Fibroblast of lung (primary cell): ENCODE measurements at places on chromosomes 4 and X.

DNA sequence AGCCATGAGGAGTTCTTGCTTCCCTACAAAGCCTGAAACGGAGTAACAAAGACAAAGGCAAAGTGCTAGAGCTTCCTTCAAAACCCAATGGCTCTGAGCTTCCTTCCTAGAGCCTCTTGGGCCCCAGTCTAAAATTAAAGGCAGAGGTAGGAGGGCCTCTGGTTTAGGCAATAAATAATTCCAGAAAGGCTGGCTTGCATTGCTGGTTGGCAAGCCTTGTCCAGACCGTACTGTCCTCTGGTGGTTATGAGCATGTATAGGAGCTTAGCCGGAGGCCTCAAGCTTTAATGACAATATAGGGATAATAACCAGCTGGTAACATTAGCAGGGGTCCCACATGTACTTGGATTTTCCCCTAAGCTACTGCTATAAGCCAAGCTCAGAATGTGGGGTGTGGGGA, 237.3 kb downstream of the AR start:
- H3K27me3 ChIP-seq = no peaks in the 10 kb centered on the region
- H3K4me3 ChIP-seq = no peak overlapping the region
- H3K36me3 ChIP-seq = no peaks in the 10 kb centered on the region
- no peak for DNase-seq

DNA sequence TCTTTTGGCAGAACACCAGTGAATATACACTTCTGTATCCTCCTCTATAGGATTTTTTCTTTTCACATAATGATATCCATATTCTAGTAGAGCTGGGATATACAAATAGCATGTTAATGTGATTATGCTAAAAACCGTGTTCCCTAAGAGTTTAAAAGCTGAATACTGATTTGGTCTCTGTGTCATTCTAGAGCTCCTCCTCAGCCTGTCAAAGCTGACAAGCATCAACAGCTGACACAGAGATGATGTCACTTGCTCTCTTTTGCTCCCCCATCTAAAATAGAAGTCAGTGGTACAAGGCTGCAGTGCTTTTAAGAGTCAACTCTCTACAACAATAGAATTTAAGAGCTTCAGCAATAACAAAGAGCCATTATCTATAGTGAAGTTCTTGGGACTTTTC, 17.1 kb upstream of the HERC3 start:
- no peak overlapping the region for H3K4me3 ChIP-seq
- no peak for DNase-seq
- H3K36me3 ChIP-seq = no peaks in the 10 kb centered on the region
- no peaks in the 10 kb centered on the region for H3K27me3 ChIP-seq
- H3K4me1 ChIP-seq = peaks cover 7% of the 10 kb centered on the region

DNA sequence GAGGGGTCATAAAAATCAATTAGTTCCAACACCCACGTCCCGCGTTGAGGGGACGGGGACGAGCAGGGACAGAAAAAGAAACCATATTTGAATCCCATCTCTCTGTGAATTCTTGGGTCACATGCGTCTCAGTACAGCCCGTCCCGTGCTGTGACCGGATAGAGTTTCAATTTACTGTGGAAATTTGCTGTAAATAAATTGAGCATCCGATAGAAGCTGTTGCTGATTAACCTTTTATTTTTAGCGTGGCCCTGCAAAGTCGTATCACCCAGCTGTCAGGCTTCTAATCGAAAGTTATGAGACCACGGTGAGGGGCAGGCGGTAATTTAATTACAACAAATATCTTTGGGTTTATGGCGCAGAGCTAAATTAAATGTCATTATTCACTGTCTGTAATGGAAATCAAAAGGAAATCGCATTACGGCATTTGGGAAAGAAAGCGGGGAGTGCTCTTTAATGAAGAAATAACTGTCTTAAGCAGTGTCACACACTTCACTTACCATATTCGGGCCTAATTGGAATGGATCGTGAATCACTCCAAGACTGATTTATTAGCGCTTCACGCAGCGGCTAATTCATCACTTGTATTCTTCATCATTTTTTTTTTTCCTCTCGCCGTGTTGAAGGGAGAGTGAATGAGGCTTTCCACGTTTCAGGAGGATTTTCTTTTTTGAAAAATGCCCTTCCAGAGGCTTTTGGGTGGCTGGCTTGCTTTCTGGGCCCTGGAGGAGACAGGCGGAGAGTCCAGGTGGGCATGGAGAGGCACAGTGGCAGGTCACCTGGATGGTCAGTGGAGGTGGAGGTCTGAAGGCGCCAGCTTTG, 7.3 kb downstream of the SHOX start:
- no peaks in the 10 kb centered on the region for H3K4me1 ChIP-seq
- DNase-seq = no peak

DNA sequence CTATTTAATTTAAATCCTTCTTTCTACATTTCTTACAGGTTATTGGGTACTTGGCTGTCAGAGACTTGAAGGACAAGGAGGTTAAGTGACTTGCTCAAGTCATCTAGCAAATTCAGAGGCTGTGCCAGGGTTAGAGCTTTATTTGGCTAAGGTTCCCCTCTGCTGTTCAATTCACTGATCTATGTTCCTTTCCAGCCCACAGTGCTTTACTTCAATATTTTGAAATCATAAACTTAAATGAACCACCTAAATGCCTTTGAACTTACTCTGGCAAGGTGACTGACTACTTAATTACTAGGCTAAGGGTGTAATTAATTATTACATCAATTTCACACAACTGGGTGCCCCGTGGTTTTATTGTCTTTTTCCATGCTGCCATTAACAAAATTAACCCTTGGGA, 288.7 kb downstream of the CAMK2D start:
- H3K36me3 ChIP-seq = no peaks in the 10 kb centered on the region
- H3K27me3 ChIP-seq = no peaks in the 10 kb centered on the region
- H3K4me3 ChIP-seq = no peak overlapping the region
- H3K4me1 ChIP-seq = peaks cover 17% of the 10 kb centered on the region
- DNase-seq = no peak

- no peaks in the 10 kb centered on the region for H3K4me1 ChIP-seq
- no peaks in the 10 kb centered on the region for H3K36me3 ChIP-seq
- H3K4me3 ChIP-seq = no peak overlapping the region
- DNase-seq = no peak
- peaks cover 6% of the 10 kb centered on the region for H3K27me3 ChIP-seq
Observed at GRCh38 chr4:1532549-1533395, 126.5 kb upstream of the NKX1-1 start.
